Activated CD4-positive, alpha-beta T cell treated with anti-CD3 and anti-CD28 coated beads, Interleukin-2, amount 50 U/mL, for 48 hours (primary cell): ENCODE measurements at places on chromosomes 11 and 22.

GRCh38 chr11:8685306-8685705 is 2.7 kb downstream of the RPL27A start:
- no peak for DNase-seq

- DNase-seq = no peak
Measured at GRCh38 chr22:37739611-37740049, 42.8 kb downstream of the TRIOBP start.

- no peak for DNase-seq
Measured at GRCh38 chr11:77698896-77699295, 61.3 kb upstream of the CLNS1A start.

DNA sequence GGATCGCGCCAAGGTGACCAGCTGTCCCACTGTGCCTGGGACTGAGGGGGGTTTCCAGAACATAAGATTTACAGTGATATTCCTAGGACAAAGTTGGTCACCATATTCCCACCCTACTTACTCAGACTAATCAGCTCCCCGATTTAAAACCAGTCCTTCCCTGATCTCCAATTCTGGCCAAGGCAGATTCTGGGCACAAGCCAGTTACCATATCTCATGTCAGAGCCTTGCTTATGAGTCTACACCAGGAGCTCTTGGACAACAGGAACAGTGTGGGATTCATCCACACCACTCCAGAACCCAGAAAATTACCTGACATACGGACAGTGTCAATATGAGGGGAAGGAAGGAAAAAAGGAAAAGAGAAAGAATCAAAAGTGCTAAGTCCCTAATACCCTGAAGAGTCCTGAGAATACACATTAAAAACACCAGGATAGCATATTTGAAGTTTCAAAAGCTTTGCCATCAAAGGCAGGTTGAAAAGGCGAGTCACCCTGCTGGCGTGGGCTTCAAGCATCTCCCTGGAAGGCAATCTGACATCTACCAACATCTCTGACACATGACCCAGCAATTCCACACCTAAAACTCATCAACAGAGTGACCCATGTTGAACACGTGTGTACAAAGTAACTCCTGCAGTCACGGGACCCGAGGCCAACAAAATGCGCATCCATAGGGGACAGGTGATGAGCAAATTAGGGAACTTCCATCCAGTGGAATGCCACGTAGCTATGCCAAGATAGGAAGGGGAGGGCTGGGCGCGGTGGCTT is 8.0 kb upstream of the IL2RB start:
- DNase-seq = no peak

GRCh38 chr11:120839846-120840402 is 184.0 kb upstream of the TBCEL start:
- DNase-seq = no peak

GRCh38 chr11:29300420-29300819 is 716.4 kb downstream of the KCNA4 start:
- no peak for DNase-seq

GRCh38 chr22:40408718-40409612 is 38.6 kb downstream of the SGSM3 start:
- no peak for DNase-seq

GRCh38 chr11:123405123-123405592 is 24.9 kb upstream of the GRAMD1B start:
- no peak for DNase-seq

- no peak for DNase-seq
Measured at GRCh38 chr11:43399983-43400630, 41.4 kb downstream of the TTC17 start.

- DNase-seq = no peak
Measured at GRCh38 chr22:49933236-49934159, 15.1 kb downstream of the CRELD2 start.

- peak; percentile 83 for DNase-seq
Measured at GRCh38 chr22:41925783-41926460, 684 bp downstream of the TNFRSF13C start.

GRCh38 chr11:121936781-121937447 is 179.1 kb downstream of the BLID start:
- no peak for DNase-seq

GRCh38 chr11:104653407-104653806 is 244.9 kb downstream of the CASP12 start:
- no peak for DNase-seq

DNA sequence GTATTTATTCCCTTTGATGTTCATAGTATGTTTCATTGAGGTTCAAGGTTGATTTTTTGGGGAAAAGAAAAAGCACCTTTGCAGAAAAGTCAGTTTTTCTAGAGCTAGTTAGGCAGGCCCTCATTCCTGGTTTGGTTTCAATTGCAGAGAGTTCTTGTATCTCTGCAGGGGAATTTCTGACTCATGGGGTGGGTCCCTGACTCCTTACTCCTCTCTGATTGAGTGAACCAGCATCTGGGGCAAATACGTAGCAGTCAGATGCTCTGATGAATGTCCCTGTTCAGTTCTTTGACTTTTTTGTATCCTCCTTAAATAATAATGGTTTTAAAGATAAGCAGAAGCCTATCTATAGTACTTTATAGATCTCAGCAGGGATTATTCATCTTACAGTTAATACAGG is 7.7 kb upstream of the NCR3LG1 start:
- peak; percentile 34 for DNase-seq

DNA sequence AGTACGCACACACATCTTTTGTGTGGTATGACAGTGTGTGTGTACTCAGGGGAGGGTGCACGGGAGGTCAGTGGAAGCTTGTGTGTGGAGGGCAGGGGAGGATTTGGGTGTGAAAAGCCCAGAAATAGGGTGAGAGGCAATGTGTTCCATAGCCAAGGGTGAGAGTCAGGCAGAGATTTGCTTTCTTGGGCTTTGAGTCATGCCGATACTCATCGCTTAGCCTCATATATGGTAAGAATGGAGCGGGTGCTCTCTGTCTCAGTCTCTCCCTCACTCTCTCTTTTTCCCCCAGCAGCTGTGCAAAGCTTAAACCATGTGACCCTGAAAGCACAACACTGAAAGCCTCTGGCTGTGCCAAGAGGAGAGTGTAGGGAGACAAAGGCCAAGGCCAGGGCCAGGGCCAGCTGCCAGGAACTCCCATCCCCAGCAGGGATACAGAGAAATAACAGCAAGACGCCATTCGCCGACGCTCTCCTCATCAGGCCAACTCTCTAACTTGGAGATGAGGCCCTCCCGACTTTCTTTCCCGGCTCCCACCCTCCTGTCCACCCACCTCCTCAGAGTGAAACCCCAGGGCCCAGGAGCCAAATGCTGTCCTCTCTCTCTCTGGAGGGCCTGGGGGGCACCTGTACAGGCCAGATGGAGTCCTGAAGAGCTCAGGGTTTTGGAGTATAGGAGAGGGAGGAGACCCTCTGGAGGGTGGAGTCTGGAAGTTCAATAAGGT is 20.3 kb upstream of the MICAL3 start:
- DNase-seq = no peak
